ENCODE measurements at places on chromosomes 4 and X.

GRCh38 chrX:13254870-13255269 is 65.0 kb downstream of the ATXN3L start:
- no peak for DNase-seq

DNA sequence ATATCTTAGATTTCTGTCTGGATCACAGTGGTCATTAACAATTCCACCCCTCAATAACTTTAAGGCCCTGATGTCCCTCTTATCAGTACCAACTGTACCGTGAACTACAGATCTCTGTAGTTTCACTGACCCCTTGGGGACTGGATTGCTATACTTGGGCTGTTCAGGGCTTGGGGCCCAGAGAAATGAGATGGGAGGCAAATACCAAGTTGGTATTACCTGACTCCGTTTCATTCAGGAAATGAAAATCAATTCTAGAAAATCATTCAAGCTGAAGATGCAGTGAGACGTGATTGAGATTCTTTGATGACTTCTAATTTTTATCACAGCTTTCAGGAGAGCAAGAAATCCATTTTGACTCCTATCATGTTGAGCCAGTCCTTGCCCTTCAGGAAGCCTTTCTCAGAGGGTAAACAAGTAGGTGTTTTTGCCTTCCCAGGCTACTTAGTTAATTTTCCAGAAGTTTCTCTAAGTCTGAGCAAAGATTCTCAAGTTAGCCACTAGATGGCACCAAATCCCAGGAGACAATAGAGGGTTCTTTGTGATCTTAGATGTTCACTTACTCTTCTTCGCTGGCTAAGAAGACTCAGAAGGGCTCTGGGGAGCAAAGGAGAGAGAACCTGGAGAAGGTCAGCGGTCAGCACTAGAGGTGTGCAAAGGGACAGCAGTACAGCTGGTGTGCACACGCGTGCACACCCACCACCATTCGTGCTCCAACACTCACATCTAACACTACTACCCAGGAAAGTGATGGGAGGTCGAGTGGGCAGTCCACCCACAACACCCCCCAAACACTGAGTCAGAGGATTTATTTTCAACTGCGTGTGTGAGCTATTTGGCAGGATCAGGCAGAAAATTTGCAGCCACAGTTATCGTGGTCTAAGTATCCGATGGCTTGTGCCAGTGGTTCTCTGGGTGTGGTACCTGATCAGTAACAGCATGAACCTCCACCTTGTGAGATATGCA is 7.4 kb downstream of the HNRNPH2 start:
- no peak for DNase-seq

DNA sequence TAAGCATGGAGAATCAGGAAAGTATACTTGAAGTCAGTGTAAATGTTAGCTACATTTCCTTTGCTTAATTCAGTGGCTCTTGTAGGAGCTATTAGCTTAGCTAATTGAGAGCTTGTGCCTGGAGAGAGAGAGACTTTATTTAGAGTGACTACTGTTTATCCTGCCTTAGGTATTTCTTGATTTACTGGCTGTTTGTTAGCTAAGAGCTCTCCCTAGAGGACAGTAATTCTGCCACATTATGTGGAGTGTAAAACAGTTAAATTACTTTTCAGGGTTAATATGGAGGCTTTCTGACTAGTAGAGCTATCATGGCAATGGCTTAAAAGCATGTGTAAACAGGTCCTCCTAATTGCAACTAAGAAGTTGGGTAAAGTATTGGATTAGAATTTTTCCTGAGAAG is 306.5 kb upstream of the TECRL start:
- no peak for DNase-seq

DNA sequence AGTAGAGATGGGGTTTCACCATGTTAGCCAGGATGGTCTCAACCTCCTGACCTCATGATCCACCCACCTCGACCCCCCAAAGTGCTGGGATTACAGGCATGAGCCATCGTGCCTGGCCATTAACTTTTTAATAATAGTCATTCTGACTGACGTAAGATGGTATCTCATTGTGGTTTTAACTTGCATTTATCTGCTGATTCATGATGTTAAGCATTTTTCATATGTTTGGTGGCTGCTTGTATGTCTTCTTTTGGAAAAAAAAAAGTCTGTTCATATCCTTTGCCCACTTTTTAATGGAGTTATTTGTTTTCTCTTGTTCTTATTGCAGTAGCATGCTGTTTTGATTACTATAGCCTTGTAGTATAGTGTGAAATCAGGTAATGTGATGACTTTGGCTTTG is 45.8 kb downstream of the ANXA10 start:
- DNase-seq = no peak

- DNase-seq = no peak
Measured at GRCh38 chr4:38470735-38471262, 193.2 kb upstream of the KLF3 start.

- no peak for DNase-seq
Measured at GRCh38 chrX:23802431-23802830, 19.5 kb downstream of the SAT1 start.

GRCh38 chr4:91280551-91281290 is 1023.0 kb upstream of the GRID2 start:
- no peak for DNase-seq

GRCh38 chr4:112119353-112119783 is 25.9 kb upstream of the FAM241A start:
- DNase-seq = no peak

GRCh38 chr4:147102596-147102995 is 156.9 kb upstream of the TTC29 start:
- DNase-seq = no peak

GRCh38 chr4:70877556-70877955 is 24.6 kb upstream of the MOB1B start:
- DNase-seq = no peak

- DNase-seq = no peak
Measured at GRCh38 chr4:81494031-81494431, 22.3 kb upstream of the RASGEF1B start.

- DNase-seq = no peak
Measured at GRCh38 chrX:77160301-77160700, 286.9 kb upstream of the FGF16 start.

GRCh38 chr4:136438645-136439044 is 1093.6 kb downstream of the PCDH18 start:
- DNase-seq = no peak

All from right renal pelvis (tissue), 4 donors.